Stimulated activated CD4-positive, alpha-beta T cell treated with anti-CD3 and anti-CD28 coated beads, Interleukin-15, amount 100 ng/mL, for 1 hour (primary cell): ENCODE measurements at places on chromosomes 4 and X.

DNA sequence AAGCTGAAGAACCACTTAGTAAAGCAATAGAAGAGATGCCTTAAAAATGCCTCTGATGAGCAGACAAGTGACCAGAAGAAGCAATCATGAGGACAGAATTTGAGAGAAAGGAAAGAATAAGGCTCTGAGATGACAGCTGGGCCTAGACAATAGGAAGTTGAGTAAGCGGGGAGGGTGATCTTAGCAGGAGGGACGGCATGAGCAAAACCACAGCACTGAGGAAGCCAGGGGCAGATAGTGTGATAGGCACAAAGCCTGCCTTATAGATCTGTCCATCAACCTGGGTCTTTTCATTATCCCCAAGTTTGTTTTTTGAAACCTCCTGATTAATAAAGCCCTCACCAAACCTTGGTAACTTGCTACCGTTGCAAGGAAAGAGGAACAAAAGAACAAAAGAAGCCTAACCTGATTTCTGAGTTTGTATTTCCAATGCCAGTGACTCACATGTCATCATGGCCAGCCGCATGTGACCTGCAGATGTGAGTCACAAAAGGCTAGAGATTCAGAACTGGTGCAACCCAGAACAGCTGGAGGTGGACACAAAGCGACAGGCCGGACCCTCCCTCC, 55.7 kb upstream of the PPARGC1A start:
- no peak for DNase-seq

DNA sequence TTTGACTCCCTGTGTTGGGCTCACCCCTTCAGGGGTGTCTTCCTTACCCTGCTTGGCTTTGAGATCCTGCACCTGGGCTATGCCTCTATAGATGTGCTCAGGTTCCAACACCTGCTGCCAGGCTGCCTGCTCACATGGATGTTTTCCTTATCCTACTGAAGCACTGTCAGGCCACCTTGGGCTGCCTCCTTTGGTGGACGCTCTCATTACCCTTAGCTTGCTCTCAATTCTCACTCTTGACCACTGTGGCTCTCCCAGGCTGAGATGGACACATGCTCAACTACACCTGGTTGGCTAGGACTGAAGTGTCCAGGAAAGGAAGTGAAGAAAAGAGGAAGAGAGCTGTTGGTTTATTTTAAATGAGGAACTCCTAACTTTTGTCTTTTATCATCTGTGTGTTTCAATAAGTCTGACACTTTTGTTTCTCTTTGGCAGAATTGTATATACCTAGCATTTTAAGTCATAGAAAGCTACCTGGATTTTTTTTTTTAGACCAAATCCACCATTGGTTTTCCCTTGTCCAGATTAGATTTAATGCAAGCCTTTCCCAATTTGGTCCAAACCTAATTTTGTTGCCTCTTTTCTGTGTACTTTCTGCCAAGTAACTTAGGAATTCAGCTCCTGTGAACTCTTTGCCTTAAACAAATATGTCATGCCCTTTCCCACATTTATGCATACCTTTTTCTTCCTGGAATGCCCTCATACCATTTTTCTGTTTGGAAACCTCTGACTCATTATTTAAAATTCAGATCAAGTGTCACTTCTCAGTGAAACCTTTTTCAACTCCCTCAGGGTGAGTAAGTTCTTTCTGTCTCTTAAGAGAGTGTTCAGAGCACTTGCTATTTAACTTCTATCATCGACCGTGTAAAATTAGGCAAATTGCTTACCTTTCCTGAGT, 175.8 kb downstream of the GC start:
- DNase-seq = no peak

GRCh38 chr4:29295280-29295679, 1424.9 kb upstream of the PCDH7 start:
- DNase-seq = no peak

GRCh38 chrX:150873616-150874015, 24.9 kb downstream of the CD99L2 start:
- DNase-seq = no peak

- no peak for DNase-seq
Measured at GRCh38 chrX:154430916-154431315, 2.4 kb downstream of the ATP6AP1 start.

DNA sequence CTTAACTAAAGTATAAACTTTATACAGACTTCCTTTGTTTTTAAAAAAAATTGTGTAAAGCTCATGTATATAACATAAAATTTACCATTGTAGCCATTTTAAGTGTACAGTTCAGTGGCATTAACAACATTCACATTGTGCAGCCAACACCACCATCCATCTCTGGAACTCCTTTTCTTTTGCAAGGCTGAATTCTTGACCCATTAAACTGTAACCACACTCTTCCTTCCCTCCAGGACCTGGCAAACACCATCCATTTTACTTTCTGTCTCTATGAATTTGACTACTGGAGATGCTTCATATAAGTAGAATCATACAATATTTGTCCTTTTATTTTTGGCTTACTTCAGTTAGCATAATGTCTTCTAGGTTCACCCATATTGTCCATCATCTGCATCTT, 104.7 kb downstream of the RASL11B start:
- DNase-seq = no peak

DNA sequence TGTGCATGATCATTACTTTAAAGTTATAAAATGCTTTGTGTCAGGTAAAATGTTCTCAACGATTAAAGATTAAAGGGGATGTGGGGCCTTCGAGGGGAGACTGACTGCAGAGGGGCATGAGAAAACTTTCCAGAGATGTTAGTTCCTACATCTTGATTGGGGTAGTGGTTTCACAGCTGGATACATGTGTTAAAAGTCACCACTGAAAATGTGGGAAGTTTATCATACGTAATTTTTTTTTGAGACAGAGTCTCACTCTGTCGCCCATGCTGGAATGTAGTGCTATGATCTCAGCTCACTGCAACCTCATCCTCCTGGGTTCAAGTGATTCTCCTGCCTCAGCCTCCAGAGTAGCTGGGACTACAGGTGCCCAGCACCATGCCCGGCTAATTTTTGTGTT, 79.5 kb downstream of the RBM47 start:
- no peak for DNase-seq

DNA sequence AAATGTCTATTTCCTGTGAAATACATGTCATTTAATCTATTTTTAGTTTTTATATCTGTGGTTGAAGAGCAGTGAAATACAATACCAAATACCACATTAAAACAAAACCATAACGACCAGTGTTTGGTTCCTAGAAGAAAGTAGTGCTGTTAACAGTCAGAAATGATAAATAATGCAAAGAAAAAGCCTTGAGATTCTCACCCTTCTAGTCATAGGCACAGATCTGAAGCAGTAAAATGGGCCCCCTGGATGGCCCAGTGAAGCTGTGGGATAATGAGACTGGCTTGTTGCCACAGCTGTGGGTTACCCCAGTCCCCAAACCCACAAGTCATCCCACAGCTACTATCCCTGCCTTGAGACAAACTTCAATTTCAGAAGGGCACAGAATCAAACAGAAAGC, 137.3 kb upstream of the RPL34 start:
- DNase-seq = no peak
